Ovary (tissue), 10 donors: ENCODE measurements at places on chromosomes 11 and 22.

- DNase-seq, result no peak
These were observed 67.2 kb downstream of the MICAL3 start for GRCh38 chr22:17957204-17957603.

DNA sequence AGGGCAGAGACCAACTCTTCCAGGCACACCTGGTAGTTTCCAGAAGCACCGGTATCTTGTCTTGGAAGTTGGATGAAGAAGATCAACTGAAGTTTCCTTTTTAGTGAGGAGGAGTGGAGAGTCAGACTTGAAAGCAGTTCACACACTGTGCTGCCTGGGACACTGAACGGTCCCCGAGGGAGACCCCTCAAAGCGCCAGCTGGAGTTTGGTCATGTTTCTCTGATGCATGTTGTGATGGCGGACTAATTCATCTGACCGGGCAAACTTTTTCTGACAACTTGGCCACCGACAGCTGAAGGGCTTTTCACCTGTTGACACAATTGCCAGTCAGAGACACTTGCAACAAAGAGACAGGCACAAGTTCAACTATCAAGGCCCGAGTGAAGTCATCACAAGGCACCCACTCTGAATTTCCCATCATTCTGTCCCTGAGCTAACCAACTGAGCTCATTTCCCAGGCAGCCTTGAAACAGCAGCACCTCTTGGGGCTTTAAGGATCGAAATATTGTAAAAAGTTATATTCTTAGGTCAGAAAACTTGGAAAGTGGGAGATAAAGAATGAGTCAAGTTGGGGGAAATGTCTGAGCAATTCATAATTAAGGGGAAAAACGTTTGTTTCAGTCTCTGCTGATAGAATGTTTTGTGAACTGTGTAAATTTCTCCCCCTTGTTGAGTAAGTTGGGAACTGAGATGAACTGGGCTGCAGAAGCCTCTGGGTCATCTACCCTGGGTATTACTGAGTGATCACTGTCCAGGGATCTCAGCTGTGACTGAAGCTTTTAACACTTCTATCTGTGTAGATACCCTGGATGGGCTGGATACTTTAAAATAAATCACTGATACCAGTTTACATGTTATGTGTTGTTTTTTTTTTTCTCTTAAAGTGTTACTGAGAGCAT is 46.2 kb downstream of the WT1 start:
- no peak for DNase-seq

DNA sequence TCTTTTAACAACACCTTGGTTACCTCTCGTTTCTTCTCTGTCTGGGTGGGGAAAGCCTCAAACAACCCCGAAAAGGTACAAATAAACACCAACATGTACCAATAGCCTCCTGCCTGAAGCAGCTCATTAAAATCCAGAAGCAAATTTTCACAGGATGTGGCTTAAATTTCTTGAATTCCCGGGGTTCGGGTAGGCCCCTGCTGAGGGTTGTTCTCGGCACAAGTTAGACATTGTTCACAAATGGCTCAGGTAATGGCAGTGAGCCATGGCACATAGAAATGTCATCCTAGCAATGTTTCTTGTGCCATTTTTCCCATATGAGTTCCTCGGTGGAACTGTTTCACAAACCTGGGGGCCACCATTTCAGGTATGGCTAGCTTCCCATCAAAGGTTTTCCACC is 19.7 kb upstream of the GLYATL1 start:
- no peak for DNase-seq

DNA sequence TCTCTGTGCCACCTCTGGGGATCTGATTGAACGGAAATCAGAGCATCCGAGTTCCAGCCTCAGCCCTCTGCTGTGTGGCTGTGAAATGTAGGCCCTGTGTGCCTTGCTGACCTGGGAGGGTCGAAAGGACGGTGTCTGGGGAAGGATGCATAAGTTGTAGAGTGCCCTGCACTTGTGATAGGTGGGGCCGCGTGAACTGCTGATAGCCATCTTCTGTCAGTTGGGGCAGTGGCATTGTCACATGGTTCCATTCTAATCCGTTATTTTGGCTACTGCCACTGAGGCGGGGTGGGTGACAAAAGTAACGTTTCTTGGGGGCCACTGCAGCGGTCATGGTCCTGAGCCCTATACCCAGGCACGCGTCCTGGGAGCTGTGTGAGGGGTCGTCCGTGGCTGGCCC is 63.4 kb downstream of the LRP5 start:
- no peak for DNase-seq
